ENCODE measurements at places on chromosomes 5 and 9.

GRCh38 chr9:94082956-94083355 lies 1.3 kb upstream of the PTPDC1 start:
- no peak for DNase-seq

GRCh38 chr5:66739951-66740350 lies 143.8 kb downstream of the MAST4 start:
- no peak for DNase-seq

GRCh38 chr5:132877938-132878337 lies 4.5 kb downstream of the LEAP2 start:
- no peak for DNase-seq

DNA sequence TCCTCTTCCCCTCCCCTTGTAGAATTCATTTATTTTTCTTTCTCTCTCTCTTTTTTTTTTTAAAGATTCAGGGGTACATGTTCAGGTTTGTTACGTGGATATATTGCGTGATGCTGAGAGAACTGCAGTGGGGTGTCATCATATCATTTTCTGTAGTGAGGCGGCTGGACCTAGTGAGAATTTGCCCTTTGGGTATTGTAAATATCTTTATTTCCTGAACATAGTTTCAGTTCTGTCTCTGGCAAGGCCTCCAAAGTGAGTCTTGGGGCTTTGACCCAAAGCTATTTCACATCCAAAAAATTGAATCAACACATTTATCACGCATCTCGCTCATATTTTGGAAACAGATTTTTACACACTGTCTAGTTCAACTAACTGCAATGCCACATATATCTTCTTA lies 25.4 kb upstream of the MYOT start:
- no peak for DNase-seq

GRCh38 chr5:103243665-103244064 lies 14.9 kb upstream of the MACIR start:
- no peak for DNase-seq

GRCh38 chr9:79129865-79130480 lies 441.8 kb upstream of the TLE4 start:
- DNase-seq: peak; percentile 7

DNA sequence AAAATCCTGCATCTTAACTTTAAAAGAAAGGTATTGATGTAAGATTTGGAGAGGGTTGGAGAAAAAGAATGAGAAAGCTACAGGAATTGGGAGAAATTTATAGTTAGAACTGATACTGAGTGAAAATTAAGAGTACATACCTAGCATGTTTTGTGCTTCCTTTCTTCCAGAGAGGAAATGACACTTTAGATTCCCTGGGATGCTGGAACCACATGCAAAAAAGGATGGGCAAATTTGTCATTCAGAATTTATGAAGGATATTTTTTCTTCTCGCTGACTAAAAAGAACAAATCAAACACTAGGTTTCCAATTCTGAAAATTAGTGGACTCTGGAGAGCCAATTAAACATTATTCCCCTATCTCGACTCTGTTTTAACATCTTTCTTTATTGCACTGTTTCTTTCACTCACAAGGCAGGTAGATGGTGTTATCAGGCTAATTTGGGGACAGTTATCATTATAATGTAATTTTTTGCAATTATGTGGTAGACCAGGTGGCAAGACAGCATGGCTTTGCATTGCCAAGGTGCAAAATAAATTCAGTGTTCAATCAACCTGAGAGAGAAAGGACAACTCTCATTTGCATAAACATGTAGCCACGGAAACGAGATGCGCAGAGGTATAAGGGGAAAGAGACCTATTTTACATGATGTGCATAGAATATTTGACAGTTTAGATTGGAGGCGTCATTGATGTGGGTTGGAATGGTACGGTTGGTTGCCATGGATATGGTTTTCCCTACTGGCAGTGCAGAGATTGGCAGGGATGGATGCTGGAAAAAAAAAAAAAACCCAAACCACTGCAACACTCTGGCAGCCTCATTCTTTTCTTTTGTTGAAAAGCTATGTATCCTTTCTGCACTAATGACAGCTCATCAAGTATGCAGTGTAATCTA lies 320.4 kb upstream of the CCNH start:
- no peak for DNase-seq

GRCh38 chr9:77183581-77183980 lies 6.2 kb downstream of the VPS13A start:
- no peak for DNase-seq

DNA sequence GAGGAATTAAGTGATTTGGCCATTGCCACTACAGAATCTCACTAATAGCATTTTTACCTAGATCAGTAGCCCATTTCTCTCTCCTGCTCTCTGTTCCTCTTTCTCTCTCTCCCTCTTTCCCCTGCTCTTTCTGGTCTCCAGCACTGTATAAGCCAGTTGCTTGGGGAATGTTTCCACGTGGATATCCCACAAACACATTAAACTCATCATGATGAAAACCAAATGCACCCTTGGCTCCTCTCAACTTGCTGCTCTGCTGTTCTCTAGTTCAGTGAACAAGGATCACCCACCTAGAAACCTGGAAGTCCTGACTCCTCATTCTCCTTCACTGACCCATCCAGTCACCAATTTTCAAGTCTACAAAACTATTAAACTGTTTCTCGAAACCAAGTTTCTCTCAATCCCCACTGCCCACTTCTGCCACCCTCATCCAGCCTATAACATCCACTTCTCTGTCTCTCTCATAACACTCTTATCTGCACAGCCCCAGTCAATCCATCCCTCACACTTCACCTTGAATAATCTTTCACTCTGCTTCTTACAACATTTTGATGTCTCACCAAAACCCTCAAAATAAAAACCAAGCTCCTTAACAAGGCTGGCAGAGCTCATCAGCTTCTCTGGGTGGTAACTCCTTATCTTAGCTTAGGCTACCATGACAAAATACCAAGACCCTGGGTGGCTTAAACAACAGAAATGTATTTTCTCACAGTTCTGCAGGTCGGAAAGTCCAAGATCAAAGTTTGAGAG lies 79.3 kb downstream of the ARL15 start:
- DNase-seq: no peak

- no peak for DNase-seq
These were observed at the start of gene PALM2AKAP2 for GRCh38 chr9:109779711-109780452. PALM2AKAP2 (plus strand) TSS chr9:109780198; CDS start chr9:109780489, 291 bp downstream.

DNA sequence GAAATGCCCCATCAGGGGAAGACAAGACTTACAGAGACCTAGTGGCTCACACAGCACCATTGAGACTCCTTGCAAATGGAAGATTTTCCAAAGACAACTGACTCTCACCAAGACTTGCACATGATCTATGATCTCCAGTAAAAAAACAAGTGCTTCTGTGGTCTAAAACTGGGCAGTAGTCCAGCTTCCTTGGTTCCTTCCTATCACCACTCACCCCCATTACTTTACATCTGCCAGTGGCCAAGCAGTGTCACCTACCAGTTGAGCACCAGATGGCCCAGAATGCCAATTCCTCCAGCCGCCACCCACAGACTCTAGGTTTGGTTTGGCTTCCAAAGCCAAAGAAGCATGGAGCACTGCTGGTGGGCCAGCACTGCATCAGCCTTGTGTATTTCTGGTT lies 47.7 kb downstream of the SH3TC2 start:
- no peak for DNase-seq

- DNase-seq: no peak
These were observed 23.0 kb downstream of the EPB41L4B start for GRCh38 chr9:109297899-109298298.

- no peak for DNase-seq
These were observed 69.7 kb downstream of the ZSWIM6 start for GRCh38 chr5:61401726-61402125.

GRCh38 chr5:154783774-154784460 lies 28.7 kb downstream of the LARP1 start:
- no peak for DNase-seq

DNA sequence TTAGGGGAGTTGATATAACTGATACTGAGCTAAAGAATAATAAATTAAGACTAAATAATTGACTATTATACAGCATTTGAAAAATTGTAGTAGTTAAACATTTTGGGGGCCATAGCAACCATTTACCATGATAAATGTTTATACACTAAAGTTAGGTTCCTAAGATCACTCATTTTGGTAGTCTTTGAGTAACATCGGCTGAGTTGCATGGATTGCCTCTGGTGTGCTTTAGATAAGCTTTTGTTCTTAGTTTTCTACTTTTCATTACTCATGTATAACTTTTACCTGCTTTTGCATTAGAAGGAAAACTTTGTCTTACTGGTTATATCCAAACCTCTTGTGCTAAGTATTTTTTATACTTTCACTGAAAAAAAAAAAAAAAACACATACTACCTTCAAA lies 101.2 kb downstream of the SLC44A1 start:
- DNase-seq: no peak

GRCh38 chr9:104725014-104725413 lies 22.5 kb upstream of the NIPSNAP3A start:
- DNase-seq: no peak

DNA sequence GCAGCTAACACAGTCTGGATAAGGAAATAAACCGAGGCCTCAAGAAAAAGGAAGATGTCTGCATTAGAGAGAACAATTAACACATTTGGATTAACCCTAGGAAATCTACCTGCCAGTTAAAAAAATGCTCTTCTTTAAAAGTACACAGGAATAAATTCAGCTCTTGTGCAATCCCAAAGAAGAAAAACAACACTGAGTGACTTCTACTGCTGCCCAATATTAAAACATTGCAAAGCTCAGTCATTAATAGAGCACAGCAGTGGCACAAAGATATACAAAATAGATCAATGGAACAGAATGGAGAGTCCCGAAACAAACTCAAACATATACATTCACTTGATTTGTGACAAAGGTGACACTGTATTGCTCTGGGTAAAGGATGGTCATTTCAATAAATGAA lies 119.7 kb downstream of the GNAQ start:
- no peak for DNase-seq

- no peak for DNase-seq
These were observed 127.0 kb upstream of the PALM2AKAP2 start for GRCh38 chr9:109652971-109653370.

GRCh38 chr9:8382777-8383527 lies 583.4 kb upstream of the DMAC1 start:
- no peak for DNase-seq

DNA sequence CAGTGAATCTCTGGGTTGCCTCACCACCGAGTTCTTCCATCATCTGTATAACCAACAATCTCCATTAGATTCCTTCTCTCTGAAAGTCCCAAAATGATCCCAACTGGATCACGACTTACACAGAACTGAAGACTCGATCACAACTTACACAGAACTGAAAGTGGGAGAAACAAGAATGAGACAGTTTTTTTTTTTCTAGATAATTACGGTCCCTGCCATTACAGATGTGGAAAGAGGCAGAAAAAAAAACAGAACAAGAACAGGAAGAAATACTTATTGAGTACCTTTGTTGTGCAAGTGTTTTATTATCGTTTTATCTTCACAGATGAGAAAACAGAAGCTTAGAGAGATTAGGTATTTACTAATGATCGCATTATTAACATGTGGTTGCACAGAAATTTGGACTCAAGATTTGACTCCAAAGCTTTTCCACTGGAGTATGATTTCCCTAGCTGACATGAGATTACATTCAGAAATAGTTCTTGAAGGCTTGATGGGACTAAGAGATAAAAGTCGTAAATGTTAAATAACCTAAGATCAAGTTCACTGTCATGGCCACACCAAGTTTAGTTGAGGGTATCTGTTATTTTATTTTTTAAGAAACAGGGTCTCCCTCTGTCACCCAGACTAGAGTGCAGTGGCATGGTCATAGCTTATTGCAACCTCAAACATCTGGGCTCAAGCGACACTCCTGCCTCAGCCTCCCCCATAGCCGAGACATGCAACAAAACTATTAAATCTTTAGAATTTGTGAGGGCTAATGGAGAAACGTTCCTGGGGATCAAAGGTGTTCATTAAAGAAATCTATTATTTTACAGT lies 8.9 kb downstream of the PLK2 start:
- DNase-seq: no peak

DNA sequence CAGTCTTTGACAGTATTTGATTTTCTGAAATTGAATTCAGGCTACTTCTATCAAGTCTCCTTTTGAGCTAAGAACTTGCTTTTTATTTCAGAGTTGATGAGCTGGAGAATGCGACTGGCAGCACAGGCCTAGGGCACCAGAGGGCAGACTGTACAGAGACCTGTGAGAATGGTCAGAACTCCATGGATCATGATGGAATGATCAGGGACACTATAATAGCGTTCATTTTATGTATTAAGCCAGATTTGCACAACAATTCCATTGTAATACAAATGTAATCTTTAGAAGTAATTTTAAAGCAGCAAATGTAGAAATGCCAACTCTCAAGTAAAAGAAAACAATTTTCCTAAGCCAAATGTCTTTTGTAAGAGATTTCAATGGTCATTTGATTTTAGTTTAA lies 902.4 kb downstream of the NR2F1-AS1 start:
- DNase-seq: no peak

DNA sequence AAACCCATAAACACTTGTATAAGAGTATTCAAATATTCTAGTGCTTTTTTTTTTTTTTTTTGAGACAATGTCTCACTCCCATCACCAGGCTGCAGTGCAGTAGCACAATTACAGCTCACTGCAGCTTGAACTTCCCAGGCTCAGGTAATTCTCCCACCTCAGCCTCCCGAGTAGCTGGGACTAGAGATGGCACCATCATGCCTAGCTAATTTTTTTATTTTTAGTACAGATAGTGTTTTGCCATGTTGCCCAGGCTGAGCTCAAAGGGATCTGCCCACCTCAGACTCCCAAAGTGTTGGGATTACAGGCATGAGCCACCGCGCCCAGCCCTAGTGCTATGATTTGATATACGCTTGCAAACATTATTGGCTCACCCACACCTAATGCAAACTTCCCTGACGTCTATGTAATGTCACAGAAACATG lies 11.8 kb downstream of the IL6ST start:
- DNase-seq: no peak

DNA sequence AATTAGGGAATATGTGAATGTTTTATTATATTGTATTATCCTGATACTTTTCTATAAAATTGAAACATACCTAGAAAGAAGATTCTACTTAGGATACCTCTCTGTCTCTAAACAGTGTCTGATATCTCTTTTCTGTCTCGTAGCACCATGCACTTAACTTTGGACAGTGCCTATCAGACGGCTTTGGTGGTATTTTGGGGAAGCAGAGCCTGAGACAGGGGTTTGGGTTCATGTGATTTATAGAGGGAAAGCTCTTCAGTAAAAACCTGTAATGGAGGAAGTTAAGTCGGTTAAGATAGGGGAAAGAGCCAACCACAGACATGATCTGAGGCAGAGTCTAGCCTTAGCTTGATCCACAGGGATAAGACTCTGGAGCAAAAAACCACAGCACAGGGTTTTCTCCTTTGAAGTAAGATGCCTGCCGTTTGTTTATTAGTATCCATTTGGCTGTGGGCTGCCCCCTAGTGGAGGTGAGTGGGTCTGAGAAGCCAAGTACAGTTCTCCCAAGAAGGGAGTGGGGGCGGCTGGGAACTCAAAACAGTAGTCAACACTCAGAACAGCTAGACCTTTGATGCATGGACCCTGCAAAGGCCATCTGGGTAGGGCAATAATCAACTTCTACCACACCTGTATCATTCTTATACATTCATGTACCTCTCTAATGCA lies 141.2 kb upstream of the ASTN2 start:
- peak; percentile 16 for DNase-seq

GRCh38 chr9:21543187-21543586 lies 61.1 kb upstream of the IFNE start:
- DNase-seq: no peak
